Activated CD4-positive, alpha-beta T cell treated with anti-CD3 and anti-CD28 coated beads, Interleukin-2, Interleukin-6, amounts not matched to agents 100 ng/mL and 50 ng/mL, durations not matched to agents 16 hours and 8 hours (primary cell): ENCODE measurements at places on chromosomes 3 and 15.
A peak's percentile ranks its signal among the peaks of the same experiment; 100 is the strongest.

DNA sequence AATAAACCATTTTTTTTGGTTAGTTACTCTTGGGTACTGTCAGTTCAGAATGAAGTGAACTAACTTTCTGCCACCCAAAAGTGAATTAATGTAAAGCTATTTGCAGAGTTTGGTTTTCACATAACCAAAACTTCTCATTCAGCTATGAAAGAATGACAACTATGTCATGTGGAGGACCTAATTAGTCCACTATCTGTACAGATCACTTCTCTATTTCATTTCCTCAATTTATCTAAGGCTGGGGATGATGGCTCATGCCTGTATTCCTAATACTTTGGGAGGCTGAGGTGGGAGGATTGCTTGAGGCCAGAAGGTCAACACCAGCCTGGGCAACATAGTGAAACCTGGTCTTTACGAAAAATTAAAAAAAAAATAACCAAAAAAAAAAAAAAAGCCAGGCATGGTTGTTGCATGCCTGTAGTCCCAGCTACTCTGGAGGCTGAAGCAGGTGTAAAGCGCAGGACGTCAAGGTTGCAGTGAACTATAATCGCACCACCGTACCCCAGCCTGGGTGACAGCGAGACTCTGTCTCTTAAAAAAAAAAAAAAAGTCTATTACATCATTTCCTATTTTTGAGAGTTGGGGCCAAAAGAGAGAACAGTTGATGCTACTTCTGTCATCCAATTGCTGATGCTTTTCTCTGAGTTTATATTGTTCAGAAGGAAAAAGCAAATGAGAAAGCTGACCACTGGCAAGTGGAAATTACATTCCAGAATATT, 8.7 kb downstream of the HYPK start:
- DNase-seq = no peak

DNA sequence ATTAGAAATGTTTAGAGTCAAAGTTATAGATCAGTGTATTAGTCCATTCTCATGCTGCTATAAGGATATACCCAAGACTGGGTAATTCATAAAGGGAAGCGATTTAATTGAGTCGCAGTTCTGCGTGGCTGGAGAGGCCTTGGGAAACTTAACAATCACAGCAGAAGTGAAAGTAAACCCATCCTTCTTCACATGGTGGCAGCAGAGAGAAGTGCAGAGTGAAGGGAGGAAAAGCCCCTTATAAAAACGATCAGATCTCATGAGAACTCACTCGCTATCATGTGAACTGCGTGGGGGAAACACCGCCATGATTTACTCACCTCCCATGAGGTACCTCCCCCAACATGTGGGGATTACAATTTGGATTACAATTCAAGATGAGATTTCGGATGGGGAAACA, 871.5 kb downstream of the DIPK2A start:
- DNase-seq = no peak

- no peak for DNase-seq
Measured at GRCh38 chr3:114111060-114111770, 54.7 kb downstream of the QTRT2 start.

GRCh38 chr15:76034111-76034510, 21.9 kb upstream of the NRG4 start:
- no peak for DNase-seq

- DNase-seq = no peak
Measured at GRCh38 chr3:38129058-38129457, 7.9 kb downstream of the ACAA1 start.

DNA sequence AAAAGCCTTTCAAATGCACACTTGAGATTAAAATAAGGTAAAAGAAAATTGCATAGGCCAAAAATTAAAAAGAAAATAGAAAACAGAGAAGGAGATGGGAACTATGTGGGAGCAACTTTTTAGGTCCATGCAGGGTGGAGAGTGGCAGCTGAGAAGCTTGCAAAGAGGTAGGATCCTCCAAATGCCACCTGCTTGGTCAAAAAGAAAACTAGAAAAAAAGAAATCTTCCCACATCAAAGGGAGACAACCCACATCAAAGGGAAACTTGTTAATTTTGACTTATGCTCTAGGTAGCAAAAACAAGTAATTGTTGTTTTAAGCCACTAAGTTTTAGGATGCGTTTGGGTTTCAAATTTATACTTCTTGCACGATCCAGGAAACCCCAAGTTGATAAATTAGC, 342.9 kb downstream of the IL20RB start:
- DNase-seq = peak; percentile 9

DNA sequence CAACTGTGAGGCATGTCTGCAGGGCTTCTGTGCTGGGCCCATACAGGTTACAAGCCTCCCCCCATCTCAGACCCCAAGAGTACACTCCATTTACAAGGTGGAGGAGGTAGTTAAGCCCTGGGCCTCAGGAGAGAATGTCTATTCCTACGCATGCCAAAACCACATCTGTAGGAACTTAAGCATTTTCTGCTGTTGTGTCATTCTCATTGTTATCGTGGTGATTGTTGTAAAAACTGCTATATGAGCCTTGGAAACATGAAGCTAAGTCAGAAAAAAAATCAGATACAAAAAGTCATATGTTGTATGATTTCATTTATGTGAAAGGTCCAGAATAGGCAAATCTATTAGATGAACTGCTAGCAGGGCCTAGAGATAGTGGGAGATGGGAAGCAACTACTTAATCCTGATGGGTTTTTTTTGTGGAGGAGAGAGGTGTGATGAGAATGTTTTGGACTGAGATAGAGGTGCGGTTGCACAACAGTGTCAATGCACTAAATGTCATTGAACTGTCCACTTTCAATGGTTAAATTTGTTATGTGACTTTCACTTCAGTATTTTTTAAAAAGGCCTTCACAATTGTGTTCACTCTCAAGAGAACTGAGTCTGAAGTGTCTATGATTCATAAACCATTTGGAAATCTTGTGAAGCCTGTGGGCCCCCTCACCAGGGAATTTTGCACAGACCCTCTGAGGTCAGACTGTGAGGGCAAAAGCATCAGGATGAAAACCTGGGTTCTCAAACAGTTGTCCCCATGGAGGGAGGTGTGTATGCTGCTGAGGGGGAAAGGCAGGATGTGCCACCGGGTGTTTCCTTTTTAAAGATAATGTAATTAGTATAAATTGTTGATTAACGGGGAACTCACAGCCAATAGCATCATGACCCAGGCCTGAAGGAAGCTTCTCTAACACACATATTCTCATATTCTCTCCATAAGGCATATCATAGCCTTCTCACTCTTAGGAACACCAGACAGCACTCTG, 3.2 kb downstream of the RTP3 start:
- no peak for DNase-seq

GRCh38 chr15:98865397-98866339, 141.9 kb downstream of the PGPEP1L start:
- peak; percentile 82 for DNase-seq

GRCh38 chr15:49189631-49190030, 19.6 kb downstream of the GALK2 start:
- DNase-seq = no peak
